Stimulated activated CD8-positive, alpha-beta memory T cell treated with anti-CD3 and anti-CD28 coated beads, Interleukin-7, amount 100 ng/mL, for 48 hours (primary cell): ENCODE measurements at places on chromosomes 11 and 22.
A peak's percentile ranks its signal among the peaks of the same experiment; 100 is the strongest.

DNA sequence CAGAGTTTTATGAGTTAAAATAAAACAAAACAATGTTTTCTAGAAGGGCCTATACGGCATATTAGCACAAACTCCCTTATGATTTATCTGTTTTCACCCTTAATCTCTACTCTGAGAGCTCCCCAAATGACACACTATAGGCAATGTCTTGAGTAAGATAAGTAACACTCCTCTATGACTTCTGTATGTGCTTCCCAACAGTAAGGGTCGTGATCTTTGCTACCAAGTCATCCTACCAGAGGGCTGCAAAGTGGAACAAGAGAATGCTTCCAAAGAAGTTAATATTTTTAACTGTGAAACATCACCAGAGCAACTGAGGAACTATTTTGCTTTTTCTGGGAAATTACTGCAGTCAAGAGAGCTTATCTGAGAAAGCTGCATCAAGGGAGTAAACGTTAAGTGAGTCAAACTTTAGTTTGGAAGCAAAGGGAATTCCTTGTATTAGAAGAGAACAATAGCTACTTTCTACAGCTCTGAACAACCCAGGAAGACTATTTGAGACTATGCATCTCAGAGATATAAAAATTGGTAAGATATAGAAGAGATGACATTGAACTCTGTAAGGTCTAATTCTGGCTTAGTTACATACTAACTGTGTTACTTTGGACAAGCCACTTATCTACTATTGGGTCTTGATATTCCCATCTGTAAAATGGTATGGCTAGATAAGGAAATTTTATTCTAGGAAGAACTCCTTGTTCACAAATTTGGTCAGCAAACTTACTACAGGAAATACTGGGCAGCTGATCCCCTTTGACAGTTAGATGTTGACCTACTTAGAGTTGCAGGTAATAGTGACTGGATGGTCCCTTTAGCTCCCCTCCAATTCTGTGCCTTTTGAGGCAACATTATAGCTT, 43.7 kb upstream of the CCDC34 start:
- no peak for DNase-seq

GRCh38 chr11:43947815-43948214, 5.4 kb downstream of the C11orf96 start:
- DNase-seq, result no peak

DNA sequence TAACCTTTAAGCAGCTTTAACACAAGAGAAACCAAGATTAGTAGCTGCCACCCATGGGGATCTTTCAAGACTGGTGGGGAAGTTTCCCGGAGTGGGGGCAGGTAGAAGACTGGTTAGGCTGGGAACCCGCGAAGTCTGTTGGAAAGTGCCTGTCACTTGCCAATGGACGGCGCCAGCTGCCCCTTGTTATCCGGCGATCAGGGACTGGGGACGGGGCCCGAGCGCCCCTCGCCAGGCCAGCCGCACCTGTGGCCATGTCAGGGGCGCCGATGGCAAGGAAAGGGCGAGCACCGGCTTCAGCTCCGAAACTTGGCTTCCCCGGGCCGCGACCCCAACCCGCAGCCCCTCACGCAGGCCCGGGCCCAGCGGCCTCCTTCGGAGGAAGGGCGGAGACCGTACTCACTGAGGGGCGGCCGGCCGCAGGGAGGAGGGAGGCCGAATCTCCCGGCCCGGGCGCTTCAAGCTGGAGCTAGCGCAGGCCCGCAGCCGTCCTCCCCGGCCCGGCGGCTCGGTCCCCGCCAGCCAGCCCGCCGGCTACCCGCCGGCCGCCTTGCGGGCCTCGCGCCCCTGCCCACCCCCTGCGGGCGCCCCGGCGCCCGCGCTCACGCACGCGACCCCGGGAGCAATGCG, 539 bp downstream of the EIF4ENIF1 start:
- peak; percentile 13 for DNase-seq

DNA sequence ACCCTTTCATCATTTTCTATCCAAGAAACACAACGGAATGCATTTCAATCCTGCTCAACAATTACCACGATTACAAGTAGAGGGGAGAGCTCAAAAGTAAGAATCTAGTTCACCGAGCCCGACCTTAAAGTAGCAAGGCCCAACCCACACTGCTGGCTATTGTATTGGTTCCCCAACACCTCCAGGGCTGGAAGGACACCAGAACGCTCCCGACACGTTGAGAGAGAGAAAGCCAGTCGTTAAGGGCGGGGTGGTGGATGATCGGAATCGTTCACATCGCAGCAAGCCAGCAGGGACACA, 690 bp downstream of the CKAP5 start:
- DNase-seq, result no peak

- no peak for DNase-seq
Measured at GRCh38 chr11:69138265-69138664, 17.5 kb upstream of the SMIM38 start.

GRCh38 chr22:39722501-39722900, 151.9 kb downstream of the CACNA1I start:
- no peak for DNase-seq
